Neuronal stem cell (in vitro differentiated cells): ENCODE measurements at places on chromosomes 6 and 20.

- DNase-seq: no peak
Observed at GRCh38 chr6:43454290-43454695, 1.1 kb downstream of the DLK2 start.

- DNase-seq: peak; percentile 6
Observed at GRCh38 chr20:54995011-54995410, 519.6 kb downstream of the DOK5 start.

GRCh38 chr6:16267428-16268263 is 29.3 kb downstream of the GMPR start:
- DNase-seq: no peak

GRCh38 chr6:170134031-170134470 is 156.8 kb downstream of the DLL1 start:
- peak; percentile 31 for DNase-seq

DNA sequence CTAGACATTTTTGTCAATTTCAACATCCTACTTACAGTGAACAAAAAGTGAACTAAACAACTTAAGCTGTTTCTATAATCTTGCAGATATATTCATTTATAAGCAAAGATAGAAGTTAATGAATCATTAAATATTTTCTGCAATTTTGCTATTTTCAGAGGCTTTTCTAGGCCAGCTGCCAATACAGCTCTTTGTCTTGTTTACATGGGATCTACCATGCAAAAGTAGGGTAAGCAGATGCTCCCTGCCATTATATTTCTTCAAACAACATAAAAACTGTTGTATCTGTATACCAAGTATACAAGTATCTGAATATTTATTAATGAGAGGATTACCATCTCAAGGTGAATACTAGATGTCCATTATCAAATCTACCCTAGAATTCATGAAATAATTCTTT is 15.4 kb downstream of the PNISR start:
- DNase-seq: no peak

DNA sequence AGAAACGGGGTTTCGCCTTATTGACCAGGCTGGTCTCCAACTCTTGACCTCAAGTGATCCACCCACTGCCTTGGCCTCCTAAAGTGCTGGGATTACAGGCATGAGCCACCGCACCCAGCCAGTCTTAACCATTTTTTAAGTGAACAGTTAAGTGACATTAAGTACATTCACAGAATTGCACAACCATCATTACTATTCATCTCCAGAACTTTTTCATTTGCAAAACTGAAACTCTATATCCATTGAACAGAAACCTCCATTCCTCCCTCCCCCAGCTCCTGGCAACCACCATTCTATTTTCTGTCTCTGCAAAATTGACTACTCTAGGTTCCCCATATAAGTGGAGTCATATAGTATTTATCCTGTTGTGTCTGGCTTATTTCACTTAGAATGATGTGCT is 59.7 kb downstream of the PLCB4 start:
- no peak for DNase-seq

GRCh38 chr20:47502271-47503239 is 868 bp downstream of the NCOA3 start:
- peak; percentile 41 for DNase-seq

DNA sequence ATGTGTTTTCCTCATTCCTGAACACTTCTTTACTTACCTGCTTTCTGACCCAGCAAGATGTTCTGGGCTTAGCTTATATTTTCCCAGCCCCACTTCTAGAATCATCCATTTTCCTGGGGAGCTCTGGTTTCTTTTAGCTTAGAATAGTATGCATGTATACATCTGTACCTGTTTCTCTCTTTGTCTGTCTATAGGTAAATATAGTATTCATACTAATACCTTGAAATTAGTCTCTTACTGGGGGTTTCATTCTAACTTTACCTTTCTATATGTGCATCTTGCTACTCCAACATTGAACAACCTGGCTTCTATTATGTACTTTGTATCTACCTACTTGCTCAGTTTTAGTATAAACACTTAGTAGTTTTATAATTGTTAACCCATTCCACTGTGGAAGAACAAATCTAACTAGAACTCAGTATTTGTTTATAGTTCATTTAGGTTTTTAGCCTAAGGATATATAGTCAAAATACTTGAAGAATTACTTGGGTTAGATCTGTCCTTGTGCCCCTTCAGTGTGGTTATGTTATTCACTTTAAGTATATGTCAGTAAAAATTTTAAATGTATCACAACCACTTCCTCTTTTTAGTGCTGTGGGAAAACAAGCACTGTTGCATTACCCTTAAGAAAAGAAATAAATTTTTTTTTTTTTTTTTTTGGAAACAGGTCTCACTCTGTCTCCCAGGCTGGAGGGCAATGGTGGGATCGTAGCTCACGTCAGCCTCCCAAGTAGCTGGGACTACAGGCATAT is 54.0 kb downstream of the ASXL1 start:
- no peak for DNase-seq

DNA sequence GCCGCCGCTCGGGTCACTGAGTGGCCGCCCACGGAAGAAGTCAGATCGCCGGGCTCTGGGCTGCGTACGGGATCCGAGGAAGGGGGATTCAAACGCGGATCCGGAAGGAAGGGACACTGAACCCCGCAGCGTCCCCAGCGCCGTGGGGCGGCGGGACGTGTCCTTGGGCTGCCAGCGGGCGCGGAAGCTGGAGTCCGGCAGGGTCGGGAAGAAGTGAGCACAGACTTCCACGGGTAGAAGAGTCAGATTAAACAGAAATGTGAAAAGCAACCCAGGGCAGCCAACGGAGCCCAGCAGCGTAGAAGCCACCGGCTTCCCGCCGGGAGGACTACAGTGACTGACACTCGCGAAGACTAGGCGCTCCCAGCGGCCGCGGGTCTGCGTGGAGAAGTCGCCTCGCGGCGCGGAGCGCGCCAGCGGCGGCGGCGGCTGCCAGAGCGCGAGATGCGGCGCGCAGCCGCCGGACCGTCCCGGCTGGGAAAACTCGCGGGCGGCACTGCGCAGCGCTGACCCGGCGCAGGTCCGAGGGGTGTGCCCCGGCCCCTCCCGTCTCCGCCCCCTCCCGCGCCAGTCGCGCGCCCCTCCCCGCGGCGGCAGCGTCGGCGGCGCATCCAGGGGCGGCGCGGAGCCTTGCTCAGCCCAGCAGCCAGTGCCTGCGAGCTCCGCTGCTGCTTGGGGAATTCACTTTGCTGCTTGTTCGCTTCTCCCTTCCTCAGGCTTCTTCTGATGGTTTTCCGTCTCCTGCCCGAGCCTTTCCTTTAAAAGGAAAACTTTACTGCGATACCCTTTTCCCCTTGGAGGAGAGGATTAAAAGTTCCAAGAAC is at the start of gene SAMD5:
SAMD5 (plus strand) TSS at position 649 of the 824 bp plus-strand sequence. CDS start 239 bp downstream, outside the sequence.
- DNase-seq: peak; percentile 63

GRCh38 chr20:37808233-37809070 is 94.5 kb upstream of the VSTM2L start:
- no peak for DNase-seq

DNA sequence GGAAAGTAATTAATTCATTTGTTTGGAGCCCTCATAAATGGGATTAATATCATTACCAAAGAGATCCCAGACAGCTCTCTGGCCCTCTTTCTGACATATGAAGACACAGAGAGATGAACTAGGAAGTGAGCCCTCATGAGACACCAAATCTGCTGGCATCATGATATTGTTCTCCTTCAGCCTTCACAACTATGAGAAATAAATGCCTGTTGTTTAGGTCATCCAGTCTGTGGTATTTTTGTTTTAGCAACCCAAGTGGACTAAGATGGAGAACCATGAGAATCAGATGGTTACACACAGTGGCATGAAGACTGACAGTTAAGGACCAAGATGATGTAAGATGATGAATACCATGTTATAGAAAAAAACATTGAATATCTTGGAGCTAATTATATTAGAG is 16.9 kb upstream of the HBS1L start:
- DNase-seq: no peak

DNA sequence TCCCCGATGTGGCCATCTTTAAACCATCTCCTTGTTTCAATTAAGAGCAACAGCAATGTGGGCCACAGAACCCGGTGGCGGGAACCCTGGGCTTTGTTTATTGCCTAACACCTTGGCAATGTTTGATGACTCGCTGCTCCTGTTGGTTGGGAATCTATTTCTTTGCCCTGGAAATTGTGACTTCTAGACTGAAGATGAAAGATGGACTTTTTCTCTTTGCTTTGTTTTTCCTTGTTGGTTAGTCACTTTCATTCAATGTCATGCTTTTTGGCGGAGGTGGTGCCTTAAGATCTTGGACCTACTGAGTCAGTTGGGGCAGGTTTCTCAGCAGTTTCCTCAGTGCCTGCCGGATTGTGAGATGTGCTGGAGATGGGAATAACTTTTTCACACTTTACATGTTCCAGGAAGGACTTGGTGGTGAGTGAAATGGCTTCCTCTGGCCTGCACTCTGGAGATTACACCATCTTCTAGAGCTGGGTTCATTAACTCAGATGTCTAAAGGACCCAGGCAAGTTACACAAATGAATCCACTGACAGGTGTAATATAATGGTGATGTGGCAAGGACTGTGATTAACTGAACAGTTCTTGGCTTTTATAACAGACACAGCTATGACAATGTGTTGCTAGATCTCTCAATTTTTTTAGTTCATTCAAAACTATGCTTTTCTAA is 56.3 kb downstream of the TSHZ2 start:
- DNase-seq: no peak

DNA sequence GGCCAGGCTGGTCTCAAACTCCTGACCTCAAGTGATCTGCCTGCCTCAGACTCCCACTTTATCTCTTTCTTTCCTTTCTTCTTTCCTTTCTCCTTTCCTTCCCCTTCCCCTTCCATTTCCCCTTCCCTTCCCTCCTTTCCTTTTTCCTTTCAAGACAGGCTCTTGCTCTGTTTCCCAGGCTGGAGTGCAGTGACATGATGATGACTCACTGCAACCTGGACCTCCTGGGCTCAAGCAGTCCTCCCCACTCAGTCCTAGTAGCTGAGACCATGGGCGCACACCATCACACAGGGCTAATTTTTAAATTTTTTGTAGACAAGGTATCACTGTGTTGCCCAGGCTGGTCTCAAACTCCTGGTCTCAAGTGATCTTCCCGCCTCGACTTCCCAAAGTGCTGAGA is 377.6 kb upstream of the ZFP64 start:
- DNase-seq: no peak

GRCh38 chr6:121912905-121913304 is 477.5 kb downstream of the GJA1 start:
- no peak for DNase-seq

DNA sequence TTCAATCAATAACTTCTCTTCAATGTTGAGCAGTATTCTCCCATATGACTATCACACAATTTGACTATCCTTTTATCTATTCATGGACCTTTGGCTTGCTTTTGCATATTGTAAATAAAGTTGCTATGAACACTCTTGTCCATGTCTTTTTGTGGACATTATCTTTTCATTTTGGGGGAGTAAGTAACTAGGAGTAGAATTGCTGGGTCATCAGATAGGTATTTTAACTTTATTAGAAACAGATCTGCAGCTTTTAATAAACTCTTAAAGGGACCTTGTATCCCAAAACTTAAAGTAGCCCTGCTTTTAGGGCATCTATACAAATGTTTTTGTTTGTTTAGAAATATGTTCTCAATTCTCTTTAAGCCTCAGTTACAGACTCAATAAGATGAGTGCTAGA is 614.2 kb upstream of the CITED2 start:
- DNase-seq: no peak

DNA sequence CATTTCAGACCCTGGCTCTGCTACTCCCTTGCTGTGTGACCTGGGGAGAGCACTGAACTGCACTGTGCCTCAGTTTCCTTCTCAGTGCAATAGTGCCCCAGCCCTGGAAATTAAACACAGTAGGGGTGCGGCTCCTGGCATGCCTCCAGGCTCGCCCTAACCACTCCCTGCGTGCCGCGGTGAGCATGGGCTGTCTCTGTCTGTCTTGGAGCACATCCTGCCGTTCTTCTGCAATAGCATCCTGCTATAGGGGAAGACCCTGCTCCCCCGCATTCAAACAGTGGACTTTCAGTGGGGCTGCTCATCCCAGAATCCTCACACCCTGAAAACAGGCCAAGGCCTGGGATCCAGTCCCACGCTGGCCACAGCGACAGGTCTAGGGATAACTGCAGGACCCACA is 129.5 kb downstream of the FOXC1 start:
- no peak for DNase-seq

DNA sequence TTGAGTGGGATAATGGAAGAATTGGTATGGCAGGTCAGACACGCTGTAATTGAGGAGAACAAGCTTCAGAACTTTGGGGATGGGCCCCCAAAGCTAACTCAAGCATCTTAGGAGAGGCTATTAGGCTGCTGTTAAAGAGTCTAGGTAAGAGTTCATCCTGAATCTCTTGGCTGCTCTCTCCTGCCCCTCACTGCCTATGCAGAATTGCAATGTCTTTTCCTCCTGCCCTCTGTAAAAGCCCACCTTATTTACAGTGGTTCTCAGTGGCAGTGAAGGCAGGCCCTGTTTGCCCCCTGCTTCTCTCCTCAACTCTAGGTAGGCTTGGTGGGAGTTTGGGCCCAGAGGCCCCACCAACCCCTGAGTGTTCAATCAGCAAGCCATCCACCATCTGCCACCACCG is 55.0 kb downstream of the LYRM2 start:
- no peak for DNase-seq

DNA sequence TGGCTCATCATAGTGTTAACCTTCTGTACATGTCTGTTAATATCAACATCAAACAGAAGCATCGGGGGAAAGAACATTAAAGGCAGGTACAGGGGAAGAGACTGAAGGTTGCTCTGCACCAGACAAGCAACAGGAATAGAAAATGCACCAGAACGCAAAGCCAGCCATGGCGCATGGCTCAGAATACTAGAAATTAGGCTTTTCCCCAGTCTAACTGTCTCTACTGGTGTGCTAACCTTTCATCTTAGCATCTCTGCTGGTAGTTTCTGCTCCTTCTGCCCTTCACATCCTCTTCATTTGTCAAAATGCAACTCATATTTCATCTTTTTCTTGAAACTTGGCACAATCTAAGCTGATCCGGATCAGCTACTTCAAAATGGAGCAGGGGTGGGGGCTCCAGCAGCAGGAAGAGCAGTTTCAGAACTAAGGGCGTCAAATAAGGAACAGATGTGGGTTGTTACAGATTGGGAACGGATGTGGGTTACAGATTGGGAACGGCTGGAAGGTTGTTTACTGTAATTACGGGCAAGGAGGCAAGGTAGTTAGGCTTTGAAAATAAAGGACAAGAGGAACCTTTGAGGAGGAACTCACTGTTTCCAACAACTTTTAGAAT is 13.1 kb upstream of the RNASET2 start:
- DNase-seq: no peak
